Stimulated activated CD8-positive, alpha-beta memory T cell treated with anti-CD3 and anti-CD28 coated beads, Interleukin-4, amount 100 ng/mL, for 4 hours (primary cell): ENCODE measurements at places on chromosomes 7 and 10.

- no peak for DNase-seq
Measured at GRCh38 chr7:86844608-86845007, 200.9 kb downstream of the GRM3 start.

DNA sequence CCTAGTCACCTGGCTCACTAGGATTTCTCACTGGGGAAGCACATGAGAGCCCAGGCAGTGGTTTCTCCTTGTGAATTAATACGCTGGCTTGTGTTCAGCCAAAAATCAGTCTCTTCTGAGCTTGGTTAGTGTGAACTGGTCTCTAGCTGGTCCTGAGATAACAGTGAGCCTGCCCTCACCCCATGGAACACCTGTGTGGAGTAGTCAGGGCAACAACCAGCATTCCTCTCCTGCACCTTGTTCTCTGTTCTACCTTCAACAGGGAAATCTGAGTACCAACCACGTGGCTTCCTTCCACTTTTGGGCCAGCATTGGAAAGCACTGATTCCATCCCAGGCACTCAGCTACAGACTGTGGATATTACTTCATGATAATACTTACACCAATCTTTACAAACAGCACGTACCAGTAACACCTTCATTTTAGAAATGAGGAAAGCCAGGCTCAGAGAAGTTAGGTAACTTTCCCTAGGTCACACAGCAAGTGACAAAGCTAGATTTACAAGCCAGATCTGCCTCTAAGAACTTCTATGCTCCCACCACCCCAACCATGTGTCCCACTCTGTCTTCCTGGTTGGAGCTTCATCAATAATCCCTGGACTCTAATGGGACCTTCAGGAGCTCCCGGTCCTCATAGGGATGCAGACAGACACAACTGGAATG lies 106.6 kb downstream of the GRID1 start:
- DNase-seq, result no peak

GRCh38 chr10:78560341-78560688 lies 508.5 kb upstream of the ZMIZ1 start:
- DNase-seq, result no peak

DNA sequence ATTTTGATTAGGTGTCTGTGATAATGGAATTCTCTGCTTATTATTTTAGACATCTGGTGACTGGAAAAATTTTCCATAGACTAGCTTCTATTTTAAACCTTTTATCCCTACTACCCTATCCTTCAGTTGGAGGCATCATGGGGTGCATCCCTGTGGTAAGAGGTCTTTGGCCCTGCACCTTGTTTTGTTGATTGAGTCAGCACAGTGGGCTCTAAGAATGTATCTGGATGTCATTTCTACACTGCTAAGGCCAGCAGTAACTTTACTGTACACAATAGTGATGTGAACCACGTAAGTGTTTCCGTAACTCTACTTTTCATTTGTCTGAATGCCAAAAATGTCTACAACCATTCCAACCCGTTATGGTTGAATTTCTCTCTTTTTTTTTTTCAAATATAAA lies 75.6 kb downstream of the ADAM22 start:
- no peak for DNase-seq

DNA sequence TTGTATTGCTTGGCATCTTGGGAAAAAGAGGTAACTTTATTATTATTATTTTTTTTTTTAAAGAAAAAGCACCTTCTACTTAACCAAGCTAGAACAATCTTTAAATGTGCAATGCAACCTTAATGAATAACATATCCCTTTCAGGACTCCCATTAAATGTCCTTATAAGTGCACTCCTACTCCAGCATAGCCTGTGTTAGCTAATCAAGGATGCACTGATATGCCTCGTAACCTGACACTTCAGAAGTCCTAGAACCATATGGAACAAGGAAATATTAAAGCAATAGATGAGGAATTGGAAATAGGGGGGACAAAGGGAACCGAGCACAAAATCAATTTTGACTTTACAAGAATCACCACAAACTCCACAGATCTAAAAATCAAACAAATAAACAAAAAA lies 522.4 kb downstream of the PARD3 start:
- DNase-seq, result no peak

- DNase-seq, result no peak
Measured at GRCh38 chr7:24152356-24152755, 131.6 kb upstream of the NPY start.

GRCh38 chr7:37287131-37287855 lies 161.4 kb downstream of the ELMO1 start:
- DNase-seq, result no peak

GRCh38 chr7:90320801-90321494 lies at the start of gene FAM237B:
Gene FAM237B (minus strand): TSS chr7:90321304. CDS start chr7:90319748, 1,556 bp downstream.
- DNase-seq, result no peak

DNA sequence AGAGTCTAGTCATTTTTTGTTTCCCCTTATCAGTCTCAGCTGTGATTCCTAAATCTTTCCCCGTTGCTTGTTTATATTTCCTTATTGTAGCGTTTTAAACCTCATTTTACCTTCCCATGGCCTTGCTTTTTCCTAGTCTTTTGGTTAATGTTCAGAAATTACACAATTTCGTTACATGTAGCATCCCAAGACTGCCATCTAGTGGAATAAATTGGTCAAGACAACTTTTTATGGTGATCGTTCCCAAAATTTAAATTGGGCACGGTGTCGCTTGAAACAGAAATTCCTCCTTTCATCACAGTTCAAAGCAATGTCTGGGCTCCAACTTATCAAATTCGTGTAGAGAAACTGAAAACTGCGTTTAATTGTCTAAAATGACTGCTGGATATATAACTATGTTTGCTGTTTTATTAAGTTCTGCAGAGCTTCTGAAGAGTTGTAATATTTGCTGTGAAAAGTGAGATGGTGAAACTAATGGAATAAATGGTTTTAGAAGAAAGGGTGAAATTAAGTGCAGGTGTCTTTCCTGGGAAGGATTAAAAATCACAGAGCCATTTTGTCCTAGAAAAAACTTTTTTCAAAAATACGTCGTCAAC lies 370.2 kb downstream of the PHF14 start:
- DNase-seq, result no peak

GRCh38 chr7:121669144-121669543 lies 203.8 kb upstream of the PTPRZ1 start:
- DNase-seq, result no peak

DNA sequence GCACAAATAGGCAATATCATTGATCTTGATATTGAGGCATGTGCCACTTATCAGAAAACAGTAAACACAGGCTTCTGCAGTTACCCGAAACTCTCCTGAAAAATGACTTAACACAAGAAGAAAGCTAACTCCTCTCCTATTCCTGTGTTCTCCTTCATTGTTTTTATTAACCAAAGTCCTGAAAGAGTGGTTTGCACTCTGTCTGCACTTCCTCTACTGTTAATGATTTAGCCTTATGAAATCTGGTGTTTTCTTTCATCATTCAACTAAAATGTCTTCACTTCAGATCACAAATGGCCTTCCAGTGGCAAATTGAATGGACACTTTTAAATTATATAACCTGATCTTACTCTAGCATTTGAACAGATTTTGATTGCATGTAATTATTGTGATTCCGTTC lies 630.6 kb upstream of the PHF14 start:
- no peak for DNase-seq

GRCh38 chr7:41029072-41029499 lies 673.8 kb downstream of the INHBA start:
- DNase-seq, result no peak

- DNase-seq, result no peak
Measured at GRCh38 chr7:84182301-84182700, 12.3 kb downstream of the SEMA3A start.

DNA sequence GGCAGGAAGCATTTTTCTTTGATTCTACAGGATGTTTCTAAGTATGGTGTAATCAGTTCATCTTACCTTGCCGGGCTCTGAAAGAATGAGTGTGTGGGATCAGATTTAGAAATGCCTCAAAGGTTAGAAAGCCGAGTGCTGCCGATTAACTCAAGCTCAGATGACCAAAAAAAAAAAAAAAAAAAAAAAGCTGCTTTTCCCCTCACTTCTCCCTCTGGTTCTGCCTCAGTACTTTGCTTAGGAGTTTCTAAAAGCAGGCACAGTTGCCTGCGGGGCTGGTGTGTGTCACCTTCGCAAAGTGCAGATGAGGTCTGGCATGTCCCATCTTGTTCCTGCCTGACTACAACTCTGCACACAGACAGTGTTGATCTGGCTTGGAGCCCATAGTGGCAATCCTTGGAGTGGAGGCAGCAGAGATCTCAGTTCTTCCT lies 47.0 kb downstream of the KIAA1217 start:
- no peak for DNase-seq

DNA sequence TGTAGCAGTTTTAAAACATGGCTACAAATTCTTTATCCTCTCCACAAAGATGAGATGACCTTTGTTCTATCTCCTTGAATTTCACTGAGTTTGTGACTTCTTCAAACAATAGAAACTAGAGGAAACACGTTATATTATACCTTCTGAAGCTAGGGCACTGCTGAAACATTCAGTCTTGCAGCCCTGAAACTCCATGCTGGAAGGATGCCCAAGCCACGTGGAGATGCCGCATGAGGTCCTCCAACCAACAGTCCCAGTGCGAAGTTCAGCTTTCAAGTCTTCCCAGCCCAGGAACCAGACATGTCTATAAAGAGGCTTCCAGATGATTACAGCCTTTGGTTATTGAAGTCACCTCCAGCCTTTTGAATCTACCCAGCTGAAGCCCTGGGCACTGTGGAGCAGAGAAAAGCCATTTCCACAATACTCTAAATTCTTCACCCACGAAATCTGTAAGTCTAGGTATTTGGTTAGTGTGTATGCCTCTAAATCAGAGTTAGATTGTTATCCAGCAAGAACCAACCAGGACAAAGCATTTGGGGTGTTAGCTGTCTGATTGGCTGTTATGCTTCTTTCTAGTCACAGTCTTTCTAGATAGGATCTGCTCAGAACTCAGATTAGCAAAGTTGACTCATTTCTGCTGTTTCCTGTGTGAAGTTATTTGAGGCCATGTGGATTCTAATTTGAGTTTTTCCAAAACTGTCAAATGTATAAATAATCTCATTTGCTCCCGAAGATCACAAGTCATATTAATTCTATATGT lies 186.5 kb upstream of the TMEM72 start:
- no peak for DNase-seq

GRCh38 chr7:66946545-66946944 lies 25.5 kb downstream of the TMEM248 start:
- DNase-seq, result no peak

GRCh38 chr10:64090865-64091264 lies 569.7 kb downstream of the REEP3 start:
- no peak for DNase-seq

GRCh38 chr7:26136831-26137230 lies 15.2 kb upstream of the NFE2L3 start:
- DNase-seq, result no peak

- no peak for DNase-seq
Measured at GRCh38 chr7:157753713-157754415, 417.1 kb downstream of the DNAJB6 start.

DNA sequence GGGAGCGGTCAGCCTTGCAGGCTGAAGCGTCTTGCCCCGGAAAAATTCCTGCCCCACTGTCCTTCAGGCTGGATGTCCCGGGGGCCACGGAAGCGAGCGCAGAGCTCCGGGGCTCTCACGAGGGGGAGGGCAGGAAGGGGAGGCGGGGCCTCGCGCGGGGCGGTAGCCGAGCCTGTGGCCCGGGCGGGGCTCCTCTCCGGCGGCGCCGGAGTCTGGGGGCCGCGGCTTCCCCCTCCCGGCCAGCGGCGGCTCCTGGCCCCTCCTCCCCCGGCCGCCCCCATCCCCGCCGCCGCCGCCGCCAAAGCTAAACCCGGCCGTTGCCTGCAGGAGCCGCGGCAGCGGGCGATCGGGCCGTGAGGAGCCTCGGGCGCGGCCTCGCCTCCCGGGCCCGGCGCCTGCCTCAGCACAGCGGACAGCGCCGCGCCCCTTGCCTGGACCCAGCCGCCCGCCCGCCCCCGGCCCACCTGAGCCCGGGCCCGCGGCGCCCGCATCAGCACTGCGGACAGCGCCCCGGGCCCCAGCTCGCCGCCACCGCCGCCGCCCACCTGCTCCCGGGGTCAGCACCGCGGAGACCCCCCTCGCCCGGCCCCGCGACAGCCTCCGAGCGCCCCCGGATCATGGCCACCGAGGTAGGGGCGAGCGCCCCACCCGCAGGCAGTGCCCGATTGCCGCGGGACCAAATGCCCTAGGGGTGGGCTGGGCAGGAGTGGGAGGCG lies at the start of gene GOLGA7B:
Gene GOLGA7B, plus strand, starts transcription at position 157 of the 716 bp plus-strand sequence. Its CDS starts 461 bp downstream, at position 618.
- DNase-seq, result peak; percentile 26

DNA sequence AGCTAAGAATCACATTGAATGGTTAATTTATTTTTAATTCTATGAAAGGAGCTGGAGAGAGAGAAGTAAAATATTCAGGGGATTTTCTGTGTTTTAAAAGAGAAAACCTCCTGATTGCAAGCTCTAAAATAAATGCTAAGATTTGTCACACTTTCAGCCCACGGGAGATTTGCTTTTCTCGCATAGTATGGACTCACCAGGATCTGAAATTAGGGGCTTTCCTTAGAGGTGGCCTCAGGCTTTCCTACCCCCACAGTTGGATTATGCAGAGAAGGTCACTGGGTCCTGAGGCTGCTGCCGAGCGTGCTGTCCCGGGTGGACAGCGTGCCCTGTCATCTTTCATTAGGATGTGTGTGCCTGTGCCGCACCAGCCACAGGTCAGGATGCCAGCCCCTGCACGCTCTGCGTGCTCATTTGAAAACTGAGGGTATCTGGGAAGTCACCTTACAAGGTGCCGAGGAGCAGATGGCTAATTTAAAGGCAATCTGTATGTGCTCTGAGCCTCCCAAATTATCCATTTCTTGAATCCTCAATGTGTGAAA lies 258.8 kb downstream of the CELF2 start:
- no peak for DNase-seq

DNA sequence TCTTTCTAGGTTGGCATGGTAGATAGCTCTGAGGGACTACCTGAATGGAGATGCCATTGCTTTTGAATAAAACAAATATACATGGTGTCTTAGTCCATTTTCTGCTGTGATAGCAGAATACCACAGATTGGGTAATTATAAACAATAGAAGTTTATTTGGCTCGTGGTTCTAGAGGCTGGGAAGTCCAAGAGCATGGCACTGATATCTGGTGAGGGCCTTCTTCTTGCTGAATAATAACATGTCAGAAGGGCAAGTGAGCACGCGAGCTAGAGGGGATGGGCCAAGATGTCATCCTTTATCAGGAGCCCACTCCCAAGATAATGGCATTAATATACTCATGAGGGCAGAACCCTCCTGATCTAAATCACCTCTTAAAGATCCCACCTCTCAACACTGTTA lies 21.9 kb downstream of the SGPL1 start:
- no peak for DNase-seq

DNA sequence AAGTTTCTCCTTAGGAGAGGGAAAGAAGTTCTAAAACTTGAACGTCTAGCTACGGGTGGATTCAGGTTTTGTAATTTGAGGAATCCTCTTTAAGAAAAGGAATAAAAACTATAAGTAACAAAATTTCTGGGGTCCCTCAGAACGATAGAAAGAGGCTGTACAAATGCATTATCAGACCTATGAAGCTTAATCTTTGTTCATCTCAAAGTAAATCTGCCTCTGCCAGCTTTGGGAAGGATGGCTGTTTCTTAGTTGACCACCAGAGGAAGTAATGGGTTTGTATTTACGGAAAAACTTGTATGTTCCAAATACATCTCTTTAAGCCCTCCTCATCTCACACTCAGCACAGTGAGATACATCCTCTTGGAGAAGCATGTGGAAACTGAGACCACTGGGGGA lies 864 bp downstream of the PSTK start:
- DNase-seq, result no peak
